ENCODE measurements at places on chromosomes 1 and 21.

DNA sequence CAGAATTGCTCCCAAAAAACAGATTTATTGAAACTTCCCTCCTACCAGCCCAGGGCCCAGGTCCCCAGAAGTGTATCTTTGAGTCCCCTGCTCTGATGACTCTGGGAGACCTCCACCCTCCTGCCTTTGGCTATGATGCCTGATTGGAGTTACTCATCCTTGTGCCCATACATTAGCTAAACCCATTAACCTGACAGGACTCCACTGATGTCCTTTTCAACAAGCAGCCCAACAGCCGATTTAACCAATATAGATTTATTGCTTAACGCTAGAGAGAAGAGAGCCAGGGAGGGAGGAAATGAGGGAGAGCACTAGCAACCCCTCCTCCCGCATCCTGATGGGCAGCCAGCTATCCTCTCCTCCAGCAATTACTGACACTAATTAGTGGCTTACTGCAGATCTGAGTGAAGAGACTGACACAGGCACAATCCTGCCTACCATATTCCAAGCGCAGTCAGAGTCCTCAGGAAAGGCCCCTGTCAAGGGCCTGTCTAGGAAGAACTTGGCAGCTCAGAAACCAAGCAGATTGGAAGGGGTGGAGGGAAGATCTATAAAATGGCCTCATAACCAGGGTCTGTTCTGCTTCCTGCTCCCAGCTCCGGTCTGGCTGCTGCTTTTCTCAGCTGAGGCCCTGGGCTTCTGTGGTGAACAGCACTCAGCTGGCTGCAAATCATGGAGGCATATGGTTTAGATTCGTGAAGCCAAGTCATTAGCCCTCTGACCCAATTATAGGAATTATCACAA lies 484.5 kb upstream of the DAB1 start:
- DNase-seq: no peak

DNA sequence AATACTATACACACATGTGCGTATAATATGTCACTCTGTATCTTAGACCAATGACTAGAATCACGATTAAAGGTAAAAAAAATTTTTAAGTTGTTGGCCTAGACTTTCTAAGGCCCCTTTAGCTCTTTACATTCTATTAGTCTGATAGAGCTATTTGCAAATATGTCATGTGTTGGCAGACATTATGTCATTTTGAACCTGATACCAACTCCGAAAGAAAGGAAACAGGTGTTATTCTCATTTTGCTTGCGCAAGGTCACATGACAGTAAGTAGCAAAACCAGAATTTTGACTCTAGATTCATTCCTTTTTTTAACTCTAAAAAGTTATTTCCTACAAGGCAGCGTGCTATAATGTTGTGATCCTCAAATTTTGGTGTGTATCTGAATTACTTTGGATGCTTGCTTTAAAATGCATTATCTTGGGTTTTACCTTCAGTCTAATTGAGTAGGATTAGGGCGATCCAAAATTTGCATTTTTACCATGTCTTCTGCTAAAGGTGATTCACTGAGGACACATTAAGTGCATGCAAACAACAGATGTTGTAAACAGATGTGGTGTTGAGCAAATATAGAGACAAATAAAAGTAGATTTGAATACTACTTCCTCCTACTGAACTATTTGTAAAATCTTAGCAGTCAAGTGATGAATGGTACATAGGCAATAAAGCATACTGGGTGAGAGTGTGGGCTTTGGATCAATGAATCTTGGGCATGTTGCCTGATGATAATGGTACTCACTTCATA lies 63.5 kb upstream of the KIAA1614 start:
- DNase-seq: no peak

DNA sequence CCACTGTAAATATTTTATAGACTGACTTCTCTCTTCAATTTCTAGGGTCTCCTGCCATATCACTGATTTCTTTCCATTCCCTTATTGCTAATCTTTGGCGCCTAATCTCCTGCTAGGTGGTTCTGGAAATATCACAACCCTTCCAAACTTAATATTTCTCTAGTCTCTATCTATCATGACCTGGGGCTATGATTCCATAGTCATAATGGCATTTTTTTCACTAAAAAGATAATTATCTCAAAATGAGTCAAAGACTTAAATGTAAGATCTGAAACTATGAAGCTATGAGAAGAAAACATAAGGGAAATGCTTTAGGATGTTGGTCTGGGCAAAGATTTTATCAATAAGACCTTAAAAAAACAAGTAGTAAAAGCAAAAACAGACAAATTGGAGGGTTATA lies 74.2 kb downstream of the LEPR start:
- no peak for DNase-seq

GRCh38 chr1:45003741-45004140 lies 7.4 kb downstream of the HECTD3 start:
- no peak for DNase-seq

- DNase-seq: no peak
Observed at GRCh38 chr21:26437326-26438009, 135.6 kb downstream of the CYYR1 start.

DNA sequence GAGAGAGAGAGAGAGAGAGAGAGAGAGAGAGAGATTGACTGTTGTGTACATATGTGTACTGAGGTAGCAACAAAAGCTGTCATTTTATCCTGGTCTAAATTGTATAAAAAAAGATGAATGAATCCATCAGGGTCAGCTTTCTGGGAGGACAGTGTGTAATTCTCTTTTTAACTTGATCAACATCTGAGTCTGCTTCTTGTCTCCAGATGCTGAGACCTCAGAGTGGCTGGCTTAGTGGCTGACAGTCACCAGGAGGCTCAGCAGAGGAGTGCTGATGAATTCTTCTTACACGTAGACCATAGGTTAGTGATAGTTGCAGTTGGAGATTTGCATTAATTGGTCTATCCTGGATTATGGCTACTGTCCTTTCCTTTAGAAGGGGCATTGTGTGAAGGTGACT lies 28.5 kb upstream of the PLXNA2 start:
- DNase-seq: no peak

DNA sequence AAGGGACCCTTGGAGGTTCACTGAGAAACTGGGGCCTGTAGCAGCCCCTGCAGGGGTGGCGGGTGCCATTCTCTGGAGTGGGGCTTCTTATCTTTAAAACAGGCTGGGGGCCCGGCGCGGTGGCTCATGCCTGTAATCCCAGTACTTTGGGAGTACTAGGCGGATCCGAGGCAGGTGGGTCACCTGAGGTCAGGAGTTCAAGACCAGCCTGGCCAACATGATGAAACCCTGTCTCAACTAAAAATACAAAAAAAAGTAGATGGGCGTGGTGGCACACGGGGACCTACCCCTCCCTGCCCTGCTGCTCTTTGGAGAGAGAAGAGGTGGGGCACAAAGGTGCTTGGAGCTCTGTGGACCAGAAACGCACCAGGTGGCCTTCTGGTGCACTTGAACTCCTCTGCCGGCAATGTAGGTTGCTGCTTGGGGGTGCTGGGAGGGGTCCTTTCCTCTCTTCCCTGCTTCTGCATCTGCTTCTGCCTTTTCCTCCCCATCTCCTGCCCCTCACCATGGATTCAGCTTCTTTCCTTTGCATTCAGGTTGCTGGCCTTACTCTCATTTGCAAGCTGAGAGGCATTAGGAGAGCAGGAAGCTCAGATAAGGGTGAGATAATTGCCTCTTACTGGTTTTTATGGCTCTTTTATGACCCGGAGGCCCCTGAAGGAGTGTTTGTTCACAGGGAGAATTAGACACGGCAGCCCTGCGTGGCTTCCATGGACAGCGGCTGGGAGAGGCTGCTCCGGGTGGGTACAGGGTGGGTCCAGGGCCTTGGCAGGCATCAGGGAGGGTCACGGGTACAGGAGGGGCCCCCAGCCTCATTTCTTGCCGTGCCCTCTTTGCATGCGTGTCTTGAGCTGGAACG lies 57.4 kb downstream of the ARHGEF10L start:
- no peak for DNase-seq

Data from activated CD4-positive, alpha-beta T cell treated with anti-CD3 and anti-CD28 coated beads, Interleukin-2, amount 50 U/mL, for 24 hours (primary cell).